ENCODE measurements at places on chromosomes 1 and 21.

DNA sequence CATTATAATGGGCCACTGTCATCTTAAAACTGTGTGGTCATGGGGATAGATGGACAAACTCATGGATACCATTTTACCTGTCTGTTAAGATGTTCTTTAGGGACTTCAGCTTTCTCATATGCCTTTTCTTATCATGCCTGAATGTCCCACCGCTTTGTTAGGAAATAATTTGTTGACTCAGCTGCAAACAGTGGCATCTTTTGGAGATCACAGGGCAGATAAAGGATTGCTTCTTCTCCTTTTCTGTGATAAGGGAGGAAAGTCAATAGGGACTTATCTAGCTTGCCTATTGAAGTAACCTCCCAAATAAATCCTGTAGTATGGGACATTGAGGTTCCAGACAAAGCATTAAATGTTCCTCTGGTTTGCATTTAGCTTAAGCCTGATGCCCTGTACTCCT, 79.8 kb upstream of the KIAA0040 start:
- no peak for DNase-seq

GRCh38 chr1:184859381-184860105, 104.9 kb upstream of the EDEM3 start:
- no peak for DNase-seq

DNA sequence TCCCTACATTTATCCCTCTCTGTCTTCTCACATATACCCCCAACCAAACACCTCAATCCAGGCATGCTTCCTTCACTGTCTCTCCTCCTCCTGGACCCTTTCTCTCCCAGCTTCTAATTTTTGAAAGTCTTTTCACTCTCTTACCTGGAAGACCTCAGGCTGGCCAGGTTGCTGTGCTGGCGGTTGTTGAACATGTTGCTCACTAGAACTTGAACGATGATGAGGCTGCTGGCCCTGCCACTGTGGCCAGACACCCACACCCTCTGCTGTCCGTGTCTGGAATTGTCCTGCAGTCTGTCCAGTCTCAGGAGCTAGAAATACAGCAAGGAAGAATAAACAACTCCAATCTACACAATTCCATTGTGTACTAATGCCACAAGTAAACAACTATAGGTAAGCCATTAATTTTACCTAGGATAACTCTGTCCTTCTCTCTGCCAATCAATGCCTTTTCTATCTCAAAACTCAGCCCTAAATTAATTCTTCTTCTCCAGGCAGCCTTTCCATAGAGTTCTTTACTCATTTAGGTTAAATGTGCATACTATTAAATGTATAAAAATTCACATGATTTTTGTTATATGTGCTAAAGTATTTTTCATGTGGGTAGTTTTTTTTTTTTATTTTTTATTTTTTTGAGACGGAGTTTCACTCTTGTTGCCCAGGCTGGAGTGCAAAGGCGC, 5.1 kb upstream of the CTSK start:
- DNase-seq = peak; percentile 24

GRCh38 chr1:209268479-209268878, 315.0 kb upstream of the CAMK1G start:
- no peak for DNase-seq

DNA sequence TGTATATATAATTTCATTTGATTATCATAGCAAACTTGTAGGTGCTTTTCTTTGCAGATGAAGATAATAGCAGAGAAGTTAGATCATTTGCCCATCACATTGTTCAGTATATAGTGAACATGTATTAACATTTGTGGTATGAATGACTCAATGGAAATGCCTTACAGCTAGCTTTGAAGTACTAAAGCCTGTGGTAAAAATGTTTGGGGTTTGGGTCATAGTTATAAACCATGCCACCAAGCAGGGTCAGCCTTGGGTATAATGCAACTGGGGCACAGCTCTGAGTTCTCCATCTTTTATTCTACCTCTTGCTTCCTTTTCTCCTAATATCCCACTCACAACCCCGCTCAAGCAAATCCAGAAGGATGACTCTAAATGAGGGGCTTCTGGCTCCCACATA, 141.6 kb downstream of the KCNT2 start:
- DNase-seq = peak; percentile 59

GRCh38 chr1:211813590-211813989, 17.0 kb downstream of the LPGAT1 start:
- DNase-seq = no peak

DNA sequence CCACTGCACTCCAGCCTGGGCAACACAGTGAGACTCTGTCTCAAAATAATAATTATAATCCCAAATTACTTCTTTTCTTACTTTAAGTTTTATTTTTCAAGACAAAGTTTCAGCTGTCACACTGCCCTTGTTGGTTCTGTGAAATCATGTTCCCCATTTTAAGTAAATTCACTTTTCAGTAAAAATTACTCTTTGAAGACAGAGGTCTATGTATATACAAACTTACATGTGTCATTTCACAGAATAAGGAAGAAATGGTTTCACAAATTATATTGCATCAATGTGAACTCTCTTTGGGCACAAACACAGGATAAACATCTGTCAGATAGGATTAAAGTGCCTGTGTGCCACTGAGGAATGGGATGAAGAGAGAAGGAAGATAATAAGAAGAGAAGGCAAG, 33.1 kb upstream of the ETS2 start:
- no peak for DNase-seq

DNA sequence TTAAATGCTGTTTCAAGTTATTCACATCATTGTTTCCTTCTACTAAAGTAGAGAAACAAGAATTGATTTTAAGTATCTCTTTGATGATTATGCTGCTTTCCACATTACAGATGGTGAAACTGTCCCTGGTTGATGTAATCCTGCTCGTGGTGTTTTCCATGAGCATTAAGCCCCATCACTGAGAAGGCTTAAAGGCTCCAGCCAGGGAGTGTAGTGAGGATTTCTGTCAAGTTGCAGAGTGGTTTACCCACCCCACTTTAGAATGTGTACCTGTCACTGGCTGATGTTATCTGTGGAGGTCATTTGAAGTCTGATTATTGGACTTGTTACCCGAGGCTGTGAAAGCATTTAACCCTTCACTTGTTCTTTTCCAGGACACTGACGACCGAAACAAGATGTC, 12.9 kb downstream of the CERS2 start:
- no peak for DNase-seq

GRCh38 chr1:231557898-231558707, 29.6 kb downstream of the TSNAX start:
- no peak for DNase-seq

GRCh38 chr1:232134365-232134764, 495.6 kb downstream of the SIPA1L2 start:
- no peak for DNase-seq

GRCh38 chr1:11126569-11126968, 26.9 kb upstream of the EXOSC10 start:
- DNase-seq = no peak

- no peak for DNase-seq
Measured at GRCh38 chr1:222923506-222923905, 108.7 kb downstream of the DISP1 start.

GRCh38 chr1:36108314-36108713, 16.7 kb downstream of the COL8A2 start:
- no peak for DNase-seq

DNA sequence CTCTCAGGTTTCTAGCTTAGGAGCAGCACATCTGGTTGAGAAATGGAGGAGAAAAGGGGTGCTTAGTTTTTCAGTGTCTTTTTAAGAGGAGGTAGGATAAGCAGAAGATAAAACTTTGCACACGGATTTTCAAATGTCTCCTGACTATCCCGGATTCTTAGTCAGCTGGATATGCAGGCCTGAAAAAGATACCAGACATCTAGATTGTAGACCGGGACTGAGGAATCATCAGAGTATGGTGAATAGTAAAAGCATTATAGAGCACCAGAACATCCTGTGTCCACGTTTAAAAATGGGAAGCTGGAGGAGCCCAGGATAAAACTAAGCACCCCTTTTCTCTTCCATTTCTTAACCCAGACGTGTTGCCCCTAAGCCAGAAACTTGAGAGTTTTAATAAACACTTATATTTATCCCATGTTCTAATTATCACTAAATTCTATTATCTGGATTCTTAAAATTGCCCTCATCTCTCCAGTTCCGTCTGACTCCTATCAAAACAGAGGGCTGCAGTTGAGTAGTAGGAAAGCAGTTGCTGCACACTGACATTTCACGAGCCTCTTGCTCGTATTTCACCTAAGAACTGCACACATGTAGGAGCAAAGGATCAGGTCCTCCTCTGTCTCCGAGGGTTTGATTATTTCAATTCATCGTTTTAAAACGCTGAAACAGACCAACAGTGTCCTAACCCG, 609 bp downstream of the PIGK start:
- no peak for DNase-seq

DNA sequence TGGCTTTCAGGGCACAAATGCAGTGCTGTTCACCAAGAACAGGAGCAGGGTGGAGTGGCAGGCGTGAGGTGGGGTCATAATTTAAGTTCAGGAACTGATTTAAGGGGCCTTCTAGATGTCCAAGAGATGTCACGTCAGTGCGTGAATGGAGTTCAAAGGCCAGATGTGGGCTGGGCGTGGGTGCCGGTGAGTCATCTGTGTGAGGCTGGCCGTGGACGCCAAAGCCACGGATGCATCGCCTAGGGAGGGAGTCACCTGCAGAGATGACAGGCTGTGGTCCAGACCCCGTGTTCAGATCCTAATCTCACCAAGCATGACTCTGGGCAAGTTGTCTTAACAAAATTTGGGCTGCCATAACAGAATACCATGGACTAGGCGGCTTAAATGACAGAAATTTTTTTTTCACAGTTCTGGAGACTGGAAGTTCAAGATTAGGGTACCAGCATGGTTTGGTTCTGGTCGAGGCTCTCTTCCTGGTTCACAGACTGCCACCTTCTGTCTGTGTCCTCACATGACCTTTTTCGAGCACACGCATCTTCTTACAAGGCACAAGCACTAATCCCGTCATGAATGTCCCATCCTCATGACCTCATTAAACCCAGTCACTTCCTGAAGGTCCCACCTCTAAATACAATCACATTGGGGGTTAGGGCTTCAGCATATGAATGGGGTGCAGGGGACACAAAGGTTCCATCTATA, 109.6 kb downstream of the PRDM2 start:
- no peak for DNase-seq

DNA sequence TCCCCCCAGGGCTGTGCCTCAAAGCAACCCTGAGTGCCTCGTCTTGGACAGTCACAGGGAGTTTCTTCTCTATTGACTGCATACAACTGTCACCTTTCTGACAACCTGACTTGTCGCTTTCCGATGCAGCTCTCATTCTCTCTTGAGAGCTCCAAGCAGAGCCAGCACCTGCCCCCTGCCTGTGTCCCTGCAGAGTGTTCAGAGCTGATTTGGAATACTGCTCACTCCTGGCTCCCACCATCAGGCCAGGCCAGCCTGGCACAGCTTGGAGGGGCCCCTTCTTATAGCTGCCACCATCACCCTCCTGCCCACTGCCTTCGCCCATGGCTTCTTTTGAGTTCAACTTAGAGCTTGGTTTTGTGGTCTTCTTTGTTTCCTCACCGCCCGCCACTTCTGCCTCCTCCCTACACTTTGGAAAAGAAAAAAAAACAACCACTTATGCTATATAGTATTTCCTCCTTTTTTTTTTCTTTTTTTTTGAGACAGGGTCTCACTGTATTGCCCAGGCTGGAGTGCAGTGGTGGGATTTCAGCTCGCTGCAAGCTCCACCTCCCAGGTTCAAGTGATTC, 12.3 kb downstream of the NCF2 start:
- DNase-seq = no peak

GRCh38 chr1:223304931-223305330, 59.0 kb downstream of the SUSD4 start:
- DNase-seq = no peak

DNA sequence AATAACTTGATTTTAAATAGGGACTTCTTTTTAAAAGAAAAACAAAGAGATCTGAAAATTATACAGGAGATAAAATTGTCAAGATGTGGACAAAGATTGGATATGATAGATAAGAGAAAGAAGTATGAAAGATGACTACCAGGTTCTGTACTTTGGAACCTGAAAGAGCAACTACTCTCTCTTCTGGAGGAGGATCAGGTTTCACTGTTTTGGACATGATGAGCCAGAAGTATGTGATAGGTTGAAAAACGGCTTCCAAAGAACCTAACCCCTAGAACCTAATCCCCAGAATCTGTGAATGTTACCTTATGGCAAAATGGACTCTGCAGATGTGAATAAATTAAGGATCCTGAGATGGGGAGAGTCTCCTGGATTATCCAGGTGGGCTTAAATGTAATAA, 26.2 kb downstream of the RSBN1 start:
- DNase-seq = no peak

- peak; percentile 40 for DNase-seq
Measured at GRCh38 chr1:229221106-229222019, 49.5 kb upstream of the RAB4A start.

DNA sequence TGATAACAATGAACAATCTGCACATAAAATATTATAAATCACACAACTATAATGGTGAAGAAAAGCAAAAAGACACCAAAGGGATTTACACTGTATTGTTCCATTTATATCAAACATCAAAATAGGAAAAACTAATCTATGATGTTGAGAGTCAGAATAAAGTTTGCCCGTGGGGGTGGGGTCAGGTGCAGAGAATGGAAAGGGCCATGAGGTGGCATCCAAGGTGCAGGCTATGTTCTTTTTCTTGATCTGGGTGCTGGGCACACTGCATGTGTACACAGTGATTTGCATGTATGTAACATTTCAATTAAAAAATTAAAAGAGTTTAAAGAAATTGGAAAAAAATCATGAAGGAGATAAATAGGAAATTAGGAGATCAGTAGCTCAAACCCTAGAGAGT, 127.3 kb downstream of the DSCAM start:
- no peak for DNase-seq

DNA sequence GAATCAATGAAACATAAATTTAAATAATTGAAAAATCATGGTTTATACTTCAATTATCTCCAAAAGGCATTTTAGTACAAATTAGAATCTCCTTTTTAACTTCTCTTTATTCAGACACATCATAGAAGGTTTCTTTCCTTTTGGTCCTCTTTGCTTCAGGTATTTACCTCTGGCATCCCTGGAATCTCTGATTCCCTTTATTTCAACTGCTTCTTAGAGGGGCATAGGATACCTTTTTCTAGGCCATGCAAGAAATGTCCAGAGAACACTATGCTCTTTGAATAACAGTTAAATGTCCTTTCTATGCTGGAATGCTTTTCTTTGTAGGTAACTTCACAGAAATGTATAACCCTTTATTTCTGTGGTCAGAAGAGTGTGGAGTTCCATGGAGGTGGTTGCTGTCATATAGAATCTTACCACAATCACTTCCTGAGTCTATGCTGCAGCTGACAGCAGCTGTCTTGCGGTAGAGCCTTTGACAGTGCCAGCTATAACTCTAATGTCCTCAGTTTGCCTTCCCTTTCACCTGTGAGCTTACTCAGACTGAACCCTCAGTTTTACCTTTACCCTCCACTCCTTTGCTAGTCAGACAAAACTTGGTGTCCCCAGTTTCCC, 8.6 kb downstream of the LAMC2 start:
- no peak for DNase-seq

GRCh38 chr1:107972391-107973180, 7.6 kb upstream of the VAV3 start:
- DNase-seq = no peak

DNA sequence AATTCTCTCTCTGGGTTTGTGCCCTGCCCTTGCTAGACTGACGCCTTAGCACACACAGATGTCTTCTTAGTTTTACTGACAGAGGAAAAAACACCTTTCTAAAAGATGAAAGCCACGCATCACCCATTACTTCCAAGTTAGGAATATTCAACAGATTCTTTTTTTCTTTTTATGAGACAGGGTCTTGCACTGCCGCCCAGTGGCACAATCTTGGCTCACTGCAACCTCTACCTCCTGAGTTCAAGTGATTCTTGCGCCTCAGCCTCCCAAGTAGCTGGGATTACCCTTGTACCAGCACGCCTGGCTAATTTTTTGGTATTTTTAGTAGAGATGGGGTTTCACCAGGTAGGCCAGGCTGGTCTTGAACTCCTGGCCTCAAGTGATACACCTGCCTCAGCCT, 169.2 kb downstream of the APP start:
- DNase-seq = no peak
